ENCODE measurements at places on chromosomes 4 and X.
A peak's percentile ranks its signal among the peaks of the same experiment; 100 is the strongest.

DNA sequence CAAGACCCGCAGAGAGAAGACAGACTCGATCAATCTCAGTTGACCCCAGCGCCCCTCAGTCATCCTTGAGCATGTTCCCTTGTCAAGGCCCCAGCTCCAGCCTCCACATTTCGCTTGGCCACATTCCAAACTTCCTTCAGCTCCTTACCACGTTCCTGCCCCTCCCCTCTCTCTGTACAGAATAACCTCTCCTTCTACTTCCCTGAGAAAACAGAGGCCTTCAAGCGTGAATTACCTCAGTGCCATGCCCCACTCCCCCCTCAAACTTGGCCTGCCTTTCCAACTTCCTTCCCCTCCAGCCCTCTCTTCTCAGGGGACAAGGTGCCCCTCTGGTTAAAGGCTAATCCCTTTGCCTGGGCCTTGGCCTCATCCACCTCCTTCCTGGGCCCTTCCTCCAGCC, 3.2 kb upstream of the RIPPLY1 start:
- DNase-seq, result no peak

DNA sequence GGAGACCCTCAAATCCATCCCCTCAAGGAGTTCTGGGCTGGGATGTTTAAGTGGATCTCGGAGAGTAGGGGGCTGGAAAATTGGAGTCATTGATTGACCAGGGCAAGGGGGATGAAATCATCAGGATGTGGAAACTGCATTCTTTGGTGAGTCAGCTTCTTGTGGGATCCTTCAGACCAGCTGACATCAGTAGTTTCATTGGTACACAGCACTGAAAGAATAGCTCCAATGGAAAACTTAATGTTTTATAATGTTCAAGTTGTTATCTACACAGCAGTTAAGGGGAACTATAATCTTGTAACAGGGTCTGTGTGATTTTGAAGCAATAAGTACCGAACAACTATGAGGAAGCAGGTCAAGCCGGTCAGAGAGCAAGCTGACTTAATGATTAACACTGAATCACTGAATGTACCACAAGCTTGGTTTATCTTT, 506.1 kb downstream of the RPA4 start:
- peak; percentile 81 for DNase-seq

- DNase-seq, result no peak
Measured at GRCh38 chrX:119481323-119481801, 13.1 kb downstream of the SLC25A5 start.

DNA sequence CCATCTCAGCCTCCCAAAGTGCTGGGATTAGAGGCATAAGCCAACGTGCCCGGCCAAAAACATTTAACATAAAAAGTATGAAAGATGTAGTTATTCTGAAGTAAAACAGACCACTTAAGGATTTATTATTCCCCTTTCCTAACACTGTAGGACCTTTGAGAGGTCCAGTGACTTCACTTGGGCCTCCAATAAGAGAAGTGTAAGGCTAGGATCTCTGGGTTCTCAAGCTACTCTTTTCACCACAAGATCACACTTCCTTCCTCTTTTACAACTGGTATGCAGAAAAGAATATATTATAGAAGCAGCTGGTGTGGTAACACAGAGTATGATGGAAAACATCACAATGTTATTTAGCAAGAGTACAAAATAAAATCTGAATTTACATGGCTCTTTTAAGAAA, 30.2 kb upstream of the CCNG2 start:
- no peak for DNase-seq

DNA sequence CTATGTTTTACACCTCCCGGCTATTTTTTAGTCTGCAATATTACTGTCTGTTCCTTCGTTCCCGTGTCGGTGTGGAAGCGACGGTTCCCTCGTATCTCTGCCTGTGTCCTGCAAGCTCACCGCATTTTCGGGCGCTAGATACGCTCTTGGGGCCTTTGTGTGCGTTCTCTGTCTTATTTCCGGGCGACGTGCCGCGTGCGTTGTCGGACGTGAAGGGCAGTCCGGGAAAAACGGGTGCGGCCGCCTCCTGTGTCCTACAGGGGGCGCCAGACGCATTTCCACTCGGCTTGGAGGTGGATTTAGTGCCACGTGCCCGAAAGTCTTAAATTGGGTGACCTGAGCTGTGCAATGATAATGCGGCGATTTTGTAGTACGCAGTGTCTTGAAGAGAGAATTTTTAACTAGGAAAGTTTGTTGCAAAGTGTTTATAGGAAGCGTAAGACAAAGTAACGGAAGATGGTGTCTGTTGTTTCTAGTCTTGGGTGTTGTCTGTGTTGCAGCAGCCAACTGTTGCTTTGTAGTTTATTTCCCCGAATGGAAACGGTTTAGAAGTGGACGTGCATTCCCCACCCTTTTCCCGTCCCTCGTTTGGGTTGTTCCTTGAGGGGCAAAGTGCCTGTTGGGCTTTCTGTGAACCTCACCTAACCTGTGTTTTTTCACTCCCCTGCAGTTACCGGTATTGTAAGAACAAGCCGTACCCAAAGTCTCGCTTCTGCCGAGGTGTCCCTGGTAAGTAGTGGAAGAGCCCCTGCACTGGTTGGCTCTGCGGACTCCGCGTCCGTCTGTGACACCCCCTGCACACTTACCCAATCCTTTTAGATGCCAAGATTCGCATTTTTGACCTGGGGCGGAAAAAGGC, 720 bp downstream of the RPL10 start:
- no peak for DNase-seq

GRCh38 chrX:94515009-94515408, 841.0 kb downstream of the FAM133A start:
- no peak for DNase-seq

DNA sequence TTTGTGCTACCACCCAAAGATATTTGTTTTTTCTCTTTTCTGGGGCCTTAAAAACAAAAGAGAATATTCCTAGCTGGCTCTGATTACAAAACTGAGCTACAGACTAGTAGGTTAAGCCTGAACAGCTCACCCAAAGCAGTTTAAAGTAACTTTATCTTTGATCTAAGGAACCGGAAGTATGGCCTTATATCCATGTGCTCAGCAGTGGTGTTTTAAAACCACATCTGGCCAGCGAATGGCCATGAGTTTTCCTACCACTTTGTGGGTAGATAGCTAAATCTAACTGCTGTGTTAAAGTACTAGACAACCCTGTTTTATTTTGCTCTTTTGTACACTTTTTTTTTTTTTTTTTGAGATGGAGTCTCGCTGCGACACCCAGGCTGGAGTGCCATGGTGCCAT, 24.6 kb downstream of the ADGRG4 start:
- no peak for DNase-seq

- no peak for DNase-seq
Measured at GRCh38 chr4:6122496-6122895, 77.9 kb downstream of the JAKMIP1 start.

DNA sequence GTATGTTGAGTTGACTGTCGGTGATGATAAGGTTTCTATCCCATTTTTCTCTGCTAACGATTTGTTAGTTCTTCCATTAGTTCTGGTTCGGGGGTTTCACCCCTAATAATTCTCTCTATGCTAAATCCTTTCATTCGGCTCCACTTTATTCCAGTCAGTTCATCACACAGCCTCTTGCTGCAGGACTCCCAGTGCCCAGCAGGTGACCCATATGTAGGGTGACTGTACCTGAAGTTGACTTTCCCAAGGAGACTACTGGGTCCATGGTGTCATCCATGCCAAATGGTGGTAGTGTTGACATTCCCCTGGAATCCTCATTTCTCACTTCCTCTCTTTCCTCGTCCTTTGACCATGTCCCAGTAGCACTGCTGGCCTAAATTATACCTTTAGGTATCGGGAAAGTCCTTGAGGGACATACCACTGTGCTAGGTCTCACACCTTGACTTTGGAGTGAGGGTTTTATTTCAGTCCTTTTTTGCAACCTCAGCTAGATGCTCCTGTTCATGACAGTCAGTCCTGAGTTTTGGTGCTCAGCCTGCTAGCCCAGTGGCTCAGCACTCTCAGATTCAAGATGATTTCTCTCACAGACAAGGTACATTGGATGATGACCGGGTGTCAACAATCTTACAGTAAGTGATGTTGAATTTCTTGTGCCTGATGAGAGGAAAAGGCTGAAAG, 105.1 kb upstream of the ARHGAP24 start:
- no peak for DNase-seq
